ENCODE measurements at places on chromosomes 12 and 14. TPM values are rescaled to one million over a fixed set of nuclear protein-coding genes. Genes with fewer than 3 reads are reported as not detected.

DNA sequence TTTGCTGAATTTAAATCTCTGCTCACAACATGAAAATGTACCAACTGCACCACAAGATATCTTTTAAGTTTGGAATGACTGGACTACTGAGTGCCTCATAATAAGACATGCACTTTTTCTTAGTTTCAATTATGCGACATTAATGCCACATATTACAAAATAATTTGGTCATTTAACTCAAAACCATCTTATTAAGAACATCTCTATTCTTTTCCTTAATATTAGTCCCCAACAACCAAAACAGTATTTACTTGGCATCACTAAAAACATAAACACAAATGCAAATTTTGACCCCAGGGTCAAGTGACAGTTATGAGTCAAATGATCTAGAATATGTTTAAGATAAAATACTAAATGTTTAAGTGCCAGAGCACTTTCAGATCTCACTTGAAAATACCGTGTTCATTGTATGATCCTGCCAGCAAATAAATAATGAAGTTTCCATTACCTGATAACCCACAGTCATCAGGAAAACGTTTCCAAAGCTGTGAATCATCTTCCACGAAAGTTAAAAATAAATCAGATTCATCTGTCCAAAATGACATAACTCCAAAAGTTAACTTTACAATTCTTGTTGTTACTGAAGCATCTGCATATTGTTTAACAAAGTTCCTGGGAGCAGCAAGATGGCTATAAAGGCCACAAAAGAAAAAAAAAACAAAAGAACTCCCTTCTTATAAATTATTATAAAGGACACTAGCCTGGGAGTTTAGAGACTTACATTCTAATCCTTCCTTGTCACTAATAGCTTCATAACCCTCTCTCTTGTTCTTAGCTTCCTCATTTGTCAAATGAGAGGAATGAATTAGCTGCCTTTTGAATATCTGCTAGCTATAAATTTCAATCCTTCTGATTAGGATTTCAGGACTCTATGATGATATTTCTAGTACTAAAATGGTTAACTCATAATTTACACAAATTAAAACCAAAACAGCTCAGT lies 30.5 kb upstream of the AP4S1 start:
- no peak for DNase-seq

- no peak for DNase-seq
These were observed 97.8 kb downstream of the SEC23A start for GRCh38 chr14:39005044-39005880.

GRCh38 chr12:58593557-58594304 lies 326.6 kb downstream of the LRIG3 start:
- DNase-seq, result no peak

DNA sequence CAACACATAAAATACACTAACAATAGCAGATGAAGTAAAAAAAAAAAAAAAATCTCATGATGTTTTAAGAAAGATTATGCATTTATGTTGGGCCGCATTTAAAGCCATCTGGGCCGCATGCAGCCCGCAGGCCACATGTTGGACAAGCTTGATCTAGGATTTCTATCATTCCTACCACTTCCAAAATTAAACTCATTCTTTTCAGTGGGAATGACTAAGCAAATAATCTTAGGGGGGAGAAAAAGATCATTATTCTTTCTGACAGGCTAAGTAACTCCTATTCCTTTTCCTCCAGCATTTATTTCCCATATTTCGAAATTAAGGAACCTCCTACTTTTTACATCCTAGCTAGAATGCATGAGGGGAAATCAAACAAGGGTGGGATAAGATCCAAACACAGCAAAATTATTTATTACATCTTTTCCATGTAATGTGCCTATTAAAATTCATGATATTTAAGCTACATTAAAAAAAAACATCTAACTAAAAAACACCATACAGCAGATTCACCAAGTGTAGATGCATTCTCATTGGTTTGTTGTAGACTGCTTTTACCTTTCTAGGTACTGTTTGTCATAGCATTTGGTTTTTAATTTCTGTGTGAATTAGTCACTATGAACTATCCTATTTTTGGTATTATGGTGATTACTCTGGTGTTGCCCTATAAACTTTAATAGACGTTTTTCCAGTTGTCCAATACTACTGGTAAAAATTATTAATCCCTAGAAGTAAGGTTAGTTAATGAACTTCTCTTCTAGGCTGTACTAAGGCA lies 76.1 kb downstream of the RASSF8 start:
- DNase-seq, result no peak

The MANSC1 gene
- total RNA-seq, result 2.2 TPM

The KRT6C gene
- total RNA-seq, result not detected

The MYO1H gene
- not detected for total RNA-seq

The MTERF2 gene
- total RNA-seq, result 5.7 TPM

Data from activated CD4-positive, alpha-beta memory T cell treated with anti-CD3 and anti-CD28 coated beads for 36 hours (primary cell).